ENCODE measurements at places on chromosomes 6 and 20. TPM values are rescaled to one million over a fixed set of nuclear protein-coding genes. Genes with fewer than 3 reads are reported as not detected.

Gene DEF6
- 15.4 TPM for total RNA-seq

Gene AGPAT4
- 8.7 TPM for total RNA-seq

Gene OGFR
- total RNA-seq: 80.1 TPM

Gene TRIM15
- 13.5 TPM for total RNA-seq

Gene ERVFRD-1
- total RNA-seq: not detected

Gene LRRC1
- 26.6 TPM for total RNA-seq

Gene RBPJL
- total RNA-seq: not detected

DNA sequence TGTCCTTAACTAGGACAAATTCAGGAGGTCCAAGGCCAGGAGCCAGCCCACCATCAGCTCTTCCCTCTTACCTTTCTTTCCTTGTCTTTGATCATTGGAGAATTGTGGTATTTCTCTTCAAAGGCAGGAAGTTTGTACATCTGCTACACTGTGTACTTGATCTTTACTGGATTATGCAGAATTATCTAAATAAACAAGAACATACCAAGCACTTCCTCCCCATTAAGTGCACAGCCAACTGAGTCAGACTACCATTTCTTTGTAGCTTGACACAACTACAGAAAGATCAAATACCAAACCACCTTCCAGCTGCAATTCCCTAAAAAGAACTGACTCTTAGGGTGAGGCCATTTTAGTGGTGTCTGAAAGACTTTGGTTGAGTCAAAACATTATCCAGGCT, 195.1 kb downstream of the HDGFL1 start:
- DNase-seq: no peak

DNA sequence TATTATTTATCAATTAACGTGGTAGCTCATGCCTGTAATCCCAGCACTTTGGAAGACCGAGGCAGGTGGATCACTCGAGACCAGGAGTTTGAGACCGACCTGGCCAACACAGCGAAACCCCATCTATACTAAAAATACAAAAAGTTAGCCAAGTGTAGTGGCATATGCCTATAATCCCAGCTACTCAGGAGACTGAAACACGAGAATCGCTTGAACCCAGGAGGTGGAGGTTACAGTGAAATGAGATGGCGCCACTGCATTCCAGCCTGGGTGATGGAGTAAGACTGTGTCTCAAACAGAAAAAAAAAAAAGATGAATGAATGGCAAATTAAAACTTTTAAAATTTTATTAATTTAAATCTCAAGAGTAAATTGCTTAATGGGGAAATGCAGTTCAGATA, 299.6 kb downstream of the CLVS2 start:
- DNase-seq: no peak

DNA sequence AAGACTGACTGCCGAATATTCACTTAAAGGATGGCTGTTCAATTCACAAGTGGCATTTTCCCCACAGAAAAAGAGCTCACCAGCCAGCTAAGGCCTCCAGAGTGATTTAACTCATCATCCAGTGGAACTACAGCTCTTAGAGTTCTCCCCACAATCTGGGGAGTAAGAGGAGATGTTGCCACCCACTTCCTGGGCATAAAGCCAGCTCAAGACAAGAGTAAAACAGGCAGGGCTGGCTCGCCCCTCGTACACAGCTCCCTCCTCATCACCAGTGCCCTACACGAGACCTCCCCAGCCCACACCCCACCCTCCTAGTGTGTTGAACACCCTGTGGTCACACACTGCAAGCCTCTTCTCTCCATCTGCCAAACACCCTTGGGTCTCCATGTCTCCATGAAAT, 47.2 kb upstream of the IPCEF1 start:
- no peak for DNase-seq

DNA sequence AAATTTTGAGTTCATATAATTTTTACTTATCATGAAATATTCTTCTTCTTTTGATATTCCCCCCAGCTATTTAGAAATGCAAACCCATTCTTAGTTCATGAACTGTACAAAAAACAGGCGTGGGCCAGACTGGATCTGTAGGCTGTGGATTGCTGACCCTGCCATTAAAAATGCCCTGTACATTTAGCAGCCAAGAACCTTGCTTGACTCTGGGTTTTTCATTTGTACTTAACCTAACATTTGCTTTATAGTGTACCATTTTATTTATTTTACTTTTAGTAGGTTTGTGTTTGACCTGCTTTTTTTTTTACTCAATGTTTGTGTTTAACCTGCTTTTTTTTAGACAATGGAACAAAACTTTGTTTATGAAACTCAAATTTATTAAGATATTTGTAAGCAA, 14.9 kb downstream of the CD109 start:
- no peak for DNase-seq

DNA sequence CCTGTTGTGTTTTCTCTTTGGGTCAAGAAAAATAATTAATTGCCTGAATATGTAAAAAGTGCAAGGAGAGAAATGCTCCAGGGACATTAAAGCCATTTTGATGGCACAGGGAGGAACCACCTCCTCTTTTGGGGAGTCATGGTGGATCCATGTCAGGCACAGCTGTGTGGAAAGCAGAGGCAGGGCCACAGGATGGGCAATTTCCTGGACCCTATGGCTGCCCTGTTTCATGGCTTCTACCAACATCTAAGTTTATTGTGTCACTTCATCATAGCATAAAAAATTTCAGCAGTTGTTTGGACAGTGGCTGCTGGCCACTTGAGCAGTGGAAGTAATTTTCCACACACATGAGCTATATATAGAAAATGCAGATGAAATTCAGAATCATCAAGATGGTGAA, 238.2 kb downstream of the SYNE1 start:
- DNase-seq: no peak

GRCh38 chr6:130467146-130468050, 101.6 kb downstream of the TMEM200A start:
- DNase-seq: no peak

- no peak for DNase-seq
Measured at GRCh38 chr6:7750197-7750596, 24.3 kb downstream of the BMP6 start.

- DNase-seq: no peak
Measured at GRCh38 chr20:38674092-38674764, 50.1 kb upstream of the SLC32A1 start.

GRCh38 chr6:57190140-57190539, 18.0 kb downstream of the BAG2 start:
- DNase-seq: no peak
